Stimulated activated CD8-positive, alpha-beta memory T cell treated with anti-CD3 and anti-CD28 coated beads, Interleukin-15, amount 100 ng/mL, for 4 hours (primary cell): ENCODE measurements at places on chromosomes 1 and 21.

- DNase-seq: no peak
Measured at GRCh38 chr1:246607462-246607861, 41.2 kb downstream of the CNST start.

DNA sequence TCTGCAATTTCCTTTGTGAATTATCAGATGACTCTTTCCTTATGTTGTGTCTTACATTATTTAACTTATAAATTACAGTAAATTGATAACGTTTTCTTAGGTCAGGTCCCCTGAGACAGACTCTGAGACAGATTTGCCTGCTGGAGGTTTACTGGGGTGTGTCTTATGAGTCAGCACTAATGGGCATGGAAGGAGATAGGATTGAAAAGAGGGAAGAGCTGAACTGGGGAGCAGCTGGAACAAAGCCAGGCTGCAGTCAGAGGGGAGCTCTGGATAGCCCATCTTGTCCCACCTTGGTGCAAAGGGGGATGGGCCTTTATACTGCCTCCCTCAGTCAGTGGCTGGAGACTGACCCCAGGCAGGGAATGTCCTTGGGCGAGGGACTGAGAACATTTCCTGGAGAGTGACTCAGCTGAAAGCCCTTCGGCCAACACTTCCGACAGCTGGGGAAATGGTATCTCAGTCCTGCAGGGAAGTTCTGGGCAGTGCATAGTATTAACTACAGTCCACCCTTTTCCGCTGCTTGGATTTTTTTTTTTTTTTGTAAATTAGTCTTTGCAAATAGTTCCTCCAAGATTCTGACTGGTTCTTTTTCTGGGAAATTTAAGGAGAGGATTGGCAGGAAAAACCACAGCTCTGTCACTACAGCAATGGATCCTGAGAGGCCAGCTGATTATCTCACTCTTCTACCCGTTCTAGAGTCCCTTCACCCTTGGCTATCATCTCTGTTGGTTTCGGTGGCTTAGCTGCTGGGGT lies 39.1 kb upstream of the CDC42BPA start:
- no peak for DNase-seq

- DNase-seq: no peak
Measured at GRCh38 chr1:201718346-201719202, 110.4 kb upstream of the IPO9 start.

DNA sequence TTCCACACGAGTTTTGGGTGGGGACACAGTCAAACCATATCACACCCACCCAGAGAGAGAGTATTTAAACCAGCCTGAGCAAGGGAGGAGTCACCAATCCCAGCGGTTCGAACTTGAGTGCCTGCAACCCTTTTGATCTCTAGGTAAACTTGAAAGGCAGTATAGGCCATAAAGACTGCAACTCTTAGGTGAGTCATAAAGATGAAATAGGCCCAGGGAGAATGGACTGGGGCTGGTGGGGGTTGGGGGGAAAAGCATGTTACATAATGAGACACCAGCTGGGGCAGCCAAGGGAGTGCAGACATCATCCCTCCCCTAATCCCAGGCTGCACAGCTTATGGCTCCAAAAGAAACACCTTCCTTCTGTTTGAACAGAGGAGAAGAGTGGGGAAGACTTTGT lies 99.8 kb upstream of the LHX8 start:
- DNase-seq: no peak

GRCh38 chr1:169012416-169012815 lies 94.1 kb upstream of the ATP1B1 start:
- DNase-seq: no peak
